Retina (tissue), 1 donor: ENCODE measurements at places on chromosomes 3 and 15.

DNA sequence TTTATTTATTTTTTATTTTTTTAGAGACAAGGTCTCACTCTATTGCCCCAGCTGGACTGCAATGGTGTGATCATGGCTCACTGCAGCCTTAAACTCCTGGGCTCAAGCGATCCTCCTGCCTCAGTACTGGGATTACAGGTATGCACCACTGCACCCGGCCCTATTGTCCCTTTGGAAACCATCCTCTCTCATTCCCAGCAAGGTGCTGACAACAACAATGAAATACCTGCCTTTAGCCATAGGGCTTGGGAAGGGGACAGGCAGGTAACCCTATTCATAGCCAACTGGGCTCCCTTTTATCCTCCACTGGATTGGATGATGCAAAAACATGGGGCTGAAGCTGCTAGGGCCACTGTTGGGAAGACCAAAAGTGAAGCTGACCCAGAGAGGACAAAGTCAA is 43.1 kb downstream of the SCAP start:
- no peak for DNase-seq

- DNase-seq = no peak
These were observed 174.4 kb downstream of the ARRDC4 start for GRCh38 chr15:98134905-98135304.

GRCh38 chr15:38885001-38885400 is 320.4 kb upstream of the RASGRP1 start:
- DNase-seq = no peak

GRCh38 chr3:126132751-126133511 is 47.5 kb downstream of the ALDH1L1 start:
- DNase-seq = no peak

DNA sequence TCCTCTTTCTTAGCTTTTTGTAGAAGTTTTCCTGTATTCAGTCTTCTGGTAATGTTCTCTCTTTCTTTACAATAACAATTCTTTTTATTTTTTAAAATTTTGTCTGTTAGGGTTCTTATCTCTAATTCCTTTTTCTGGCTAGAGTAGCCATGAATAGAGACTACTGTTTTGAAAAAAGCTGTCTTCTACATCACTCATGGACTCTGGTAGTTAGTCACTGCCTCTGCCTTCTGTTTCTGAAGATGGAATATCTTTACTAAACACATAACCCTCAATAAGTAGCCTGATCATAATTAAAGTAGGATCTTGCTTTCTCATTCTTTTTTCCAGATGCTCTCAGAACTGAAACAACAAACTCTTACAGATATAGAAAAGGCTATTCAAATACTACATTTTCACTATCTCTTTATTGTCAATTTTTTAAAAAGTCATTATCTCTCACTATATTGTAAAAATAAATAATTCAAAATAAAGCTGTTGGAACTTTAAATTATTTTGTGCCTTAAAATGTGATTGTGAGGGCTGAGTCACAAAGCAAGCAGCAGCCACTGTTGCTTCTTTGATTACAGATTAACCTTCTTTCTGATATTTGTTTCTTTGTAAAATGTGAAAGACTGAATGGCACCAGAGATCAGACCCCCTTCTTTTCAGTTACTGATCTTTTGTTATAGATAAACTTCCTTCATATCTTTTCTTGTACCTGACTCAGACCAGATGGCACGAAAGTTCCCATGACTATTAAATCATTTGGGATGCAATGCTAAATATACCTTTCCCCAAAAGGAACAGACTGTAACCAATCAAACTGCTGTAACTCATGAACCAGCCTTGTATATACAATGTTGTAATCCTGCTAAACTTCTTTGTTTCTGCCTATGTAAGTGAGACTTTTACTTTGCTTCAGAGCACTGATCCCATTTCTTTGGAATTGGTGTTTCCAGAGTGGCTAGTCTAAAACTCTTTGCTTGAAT is 1159.5 kb downstream of the IGSF11 start:
- no peak for DNase-seq

- DNase-seq = no peak
These were observed 35.6 kb downstream of the UBR1 start for GRCh38 chr15:43070249-43070648.
